ENCODE measurements at places on chromosomes 4 and X.

GRCh38 chr4:40686081-40686913, 56.6 kb upstream of the RBM47 start:
- DNase-seq, result no peak

- no peak for DNase-seq
Measured at GRCh38 chr4:154998284-154998683, 210.2 kb upstream of the NPY2R start.

GRCh38 chrX:152405561-152405960, 45.6 kb downstream of the GABRA3 start:
- no peak for DNase-seq

DNA sequence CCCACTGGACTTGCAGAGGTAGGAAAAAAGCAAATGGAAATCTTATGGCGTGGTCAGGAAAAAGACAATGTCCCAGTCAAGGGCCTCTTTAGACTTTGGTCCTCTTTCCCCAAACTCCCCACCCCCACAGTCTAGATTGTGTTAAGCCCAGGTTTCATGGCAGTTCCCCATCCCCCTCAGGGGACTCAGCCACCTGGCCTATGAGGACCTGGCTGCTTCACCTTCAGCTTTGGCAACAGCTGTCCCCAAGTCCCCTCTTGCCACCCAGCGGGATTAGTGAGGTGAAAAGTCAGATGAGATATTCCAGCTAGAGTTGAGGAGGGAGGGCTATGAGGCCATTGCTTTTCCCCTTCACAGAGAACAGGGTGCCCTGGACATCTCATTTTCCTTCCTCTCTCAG, 457 bp downstream of the RIPPLY1 start:
- no peak for DNase-seq

- DNase-seq, result peak; percentile 8
Measured at GRCh38 chrX:55908661-55909212, 191.2 kb downstream of the RRAGB start.

GRCh38 chr4:71201057-71201456, 137.8 kb upstream of the SLC4A4 start:
- DNase-seq, result no peak

DNA sequence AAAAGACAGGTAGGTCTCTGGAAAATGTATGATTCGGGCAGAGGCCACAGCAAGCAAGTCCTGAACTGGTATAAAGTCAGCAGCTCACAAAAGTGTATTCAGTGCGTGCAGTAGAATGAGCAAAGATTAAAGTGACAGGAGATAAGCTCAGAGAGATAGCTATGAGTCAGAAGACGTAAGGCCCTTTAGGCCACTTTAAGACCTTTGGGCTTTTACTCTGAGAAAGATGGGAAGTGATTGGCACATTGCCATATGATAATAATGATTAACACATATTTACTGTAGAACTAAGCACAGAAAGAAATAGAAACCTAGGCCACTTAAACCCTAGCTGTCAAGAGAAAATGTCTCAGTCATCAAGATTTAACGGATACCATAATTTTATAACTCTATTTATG, 51.7 kb downstream of the TBCK start:
- DNase-seq, result no peak

DNA sequence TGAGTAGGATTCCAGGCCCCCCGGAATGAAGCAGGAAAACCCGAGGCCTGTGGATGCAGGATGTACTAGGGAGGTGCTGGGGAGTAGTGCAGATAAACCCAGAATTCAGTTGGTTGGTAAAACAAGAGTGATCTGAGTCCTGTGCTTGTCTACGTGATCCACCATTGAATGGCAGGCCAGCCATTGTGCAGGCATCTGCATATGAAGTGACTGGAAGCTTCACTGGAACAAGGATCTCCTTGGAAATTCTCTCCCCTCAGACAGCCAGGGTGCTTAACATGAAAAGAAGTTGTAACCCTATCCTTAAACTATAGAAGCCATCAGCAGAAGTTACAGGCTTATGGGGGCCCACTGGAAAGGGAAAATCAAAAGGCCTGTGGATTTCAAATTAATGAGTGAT, 656 bp upstream of the GSPT2 start:
- no peak for DNase-seq

- DNase-seq, result no peak
Measured at GRCh38 chrX:87236830-87237440, 280.7 kb upstream of the KLHL4 start.

GRCh38 chr4:41661442-41662076, 87.0 kb downstream of the PHOX2B start:
- DNase-seq, result peak; percentile 28

GRCh38 chrX:28693101-28693500, 105.9 kb downstream of the IL1RAPL1 start:
- no peak for DNase-seq

DNA sequence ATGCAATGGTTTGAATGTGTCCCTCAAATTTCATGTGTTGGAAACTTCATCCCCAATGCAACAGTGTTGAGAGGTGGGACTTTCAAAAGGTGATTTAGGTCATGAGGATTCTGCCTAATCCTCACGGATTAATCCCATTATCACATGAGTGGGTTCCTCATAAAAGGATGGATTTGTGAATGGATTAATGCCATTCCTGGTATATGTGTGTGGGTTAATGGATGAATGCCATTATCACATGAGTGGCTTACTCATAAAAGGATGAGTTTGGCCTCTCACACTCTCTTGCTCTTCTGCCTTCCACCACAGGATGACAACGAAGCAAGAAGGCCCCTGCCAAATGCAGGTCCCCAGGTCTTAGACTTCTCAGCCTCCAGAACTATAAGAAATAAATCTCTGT, 30.5 kb upstream of the NEUROG2 start:
- no peak for DNase-seq

DNA sequence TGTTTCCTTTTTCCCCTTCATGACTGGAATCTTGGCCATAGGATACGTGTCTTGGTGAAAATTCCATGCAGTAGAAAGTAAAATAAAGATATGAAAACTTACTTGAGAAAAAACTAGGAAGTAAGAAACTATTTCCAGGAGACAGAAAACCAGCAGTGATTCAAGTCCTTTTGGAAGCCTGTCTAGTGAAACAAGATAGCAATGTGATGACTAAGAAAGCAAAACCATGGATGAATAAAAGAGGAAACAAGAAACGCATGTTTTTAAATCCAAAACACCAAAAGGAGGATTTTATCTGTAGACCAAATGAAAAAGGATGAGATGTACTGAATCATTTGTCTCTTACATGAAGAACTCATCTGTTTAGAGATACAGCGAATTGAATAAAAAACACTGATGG, 1430.0 kb downstream of the ARAP2 start:
- no peak for DNase-seq

- no peak for DNase-seq
Measured at GRCh38 chr4:77434299-77435092, 171.1 kb upstream of the CXCL13 start.

DNA sequence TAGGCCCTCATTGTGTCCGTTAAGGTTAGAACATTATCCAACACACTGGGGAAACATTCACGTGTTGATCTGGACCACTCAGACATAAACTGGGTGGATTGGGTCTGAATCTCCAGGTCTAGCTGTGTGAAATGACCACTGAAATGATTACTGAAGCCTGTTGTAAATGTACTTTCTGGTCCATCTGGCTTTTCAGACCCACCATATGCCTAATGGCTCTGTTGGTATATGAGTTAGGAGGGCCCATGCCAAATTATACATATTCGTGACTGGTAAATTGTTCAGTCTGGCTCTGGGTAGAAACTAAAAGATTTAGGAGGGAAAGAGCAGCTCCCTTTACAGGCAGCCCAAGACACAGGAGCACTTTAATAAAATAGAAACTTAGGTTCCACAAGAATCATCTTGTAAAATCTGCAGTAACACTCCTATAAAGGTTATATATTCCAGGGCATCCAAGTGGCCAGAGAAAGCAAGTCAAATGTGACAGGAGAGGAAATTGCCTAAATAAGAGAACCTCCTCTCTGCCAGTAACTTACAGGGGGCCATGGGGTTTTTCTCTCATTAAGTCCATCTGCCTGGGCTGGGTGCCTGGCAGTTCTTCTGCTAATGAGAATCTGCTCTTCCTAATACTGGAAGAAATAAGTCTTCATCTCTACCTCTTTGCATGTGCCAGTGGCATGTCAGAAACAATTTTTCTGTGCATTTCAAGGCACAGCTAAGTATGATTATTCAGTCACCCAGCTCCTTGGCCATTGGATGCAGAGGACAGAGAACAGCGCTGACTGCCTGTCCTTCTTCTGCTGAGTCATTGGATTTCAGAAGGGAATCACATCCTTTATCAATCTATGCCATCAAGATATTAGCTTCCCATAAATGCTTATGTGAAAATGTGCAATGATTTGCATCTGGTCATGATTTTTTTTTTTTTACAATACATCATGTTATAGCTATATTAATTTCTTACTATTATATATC, 112.6 kb downstream of the GLRA2 start:
- DNase-seq, result no peak

GRCh38 chr4:129371065-129371464, 275.1 kb downstream of the C4orf33 start:
- no peak for DNase-seq

GRCh38 chr4:15702941-15703403, at the start of gene BST1:
TSS of gene BST1 (plus strand) at chr4:15703065. CDS start at chr4:15703145, 80 bp downstream.
- peak; percentile 44 for DNase-seq

DNA sequence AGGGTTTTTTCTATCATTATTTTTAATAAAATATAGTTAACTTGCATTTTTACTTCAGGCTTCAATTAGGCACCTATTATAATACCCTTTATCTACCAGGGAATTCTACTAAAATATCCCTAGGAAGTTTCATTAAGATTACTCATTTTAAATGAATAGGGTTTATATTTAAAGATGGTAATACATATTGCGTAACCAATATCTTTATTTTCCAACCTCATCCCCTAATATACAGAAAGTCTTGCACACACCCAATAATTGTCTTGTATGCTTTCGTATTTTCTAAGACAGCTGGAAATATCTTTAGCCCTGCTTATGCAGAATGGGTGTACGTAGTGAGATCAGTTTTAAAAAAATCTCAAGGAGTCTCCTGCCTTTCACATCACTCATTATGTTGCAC, 1186.8 kb downstream of the TECRL start:
- DNase-seq, result no peak

GRCh38 chrX:84893897-84894296, 109.8 kb upstream of the APOOL start:
- DNase-seq, result no peak

DNA sequence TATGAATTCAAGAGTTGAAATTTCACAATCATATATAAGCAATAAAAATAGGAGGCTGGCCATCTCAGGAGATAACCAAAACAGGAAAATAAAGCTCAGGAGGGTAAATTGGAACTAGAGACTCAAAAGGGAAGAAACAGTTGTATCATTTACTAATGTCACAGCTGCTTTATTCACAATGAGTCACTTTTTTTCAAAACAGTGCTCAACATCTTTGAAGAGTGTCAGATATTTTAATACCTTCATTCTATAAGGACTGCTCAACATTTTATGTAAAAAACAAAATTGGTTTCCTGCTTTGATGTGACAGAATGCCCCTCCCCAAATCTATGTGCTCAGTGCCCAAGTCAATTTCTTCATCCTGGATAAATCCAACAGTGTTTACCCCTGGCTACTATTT, 97.7 kb downstream of the DDX60 start:
- DNase-seq, result no peak

- DNase-seq, result no peak
Measured at GRCh38 chr4:143538979-143539669, 25.6 kb downstream of the SMARCA5 start.

GRCh38 chr4:11495291-11495690, 66.6 kb upstream of the HS3ST1 start:
- DNase-seq, result no peak

DNA sequence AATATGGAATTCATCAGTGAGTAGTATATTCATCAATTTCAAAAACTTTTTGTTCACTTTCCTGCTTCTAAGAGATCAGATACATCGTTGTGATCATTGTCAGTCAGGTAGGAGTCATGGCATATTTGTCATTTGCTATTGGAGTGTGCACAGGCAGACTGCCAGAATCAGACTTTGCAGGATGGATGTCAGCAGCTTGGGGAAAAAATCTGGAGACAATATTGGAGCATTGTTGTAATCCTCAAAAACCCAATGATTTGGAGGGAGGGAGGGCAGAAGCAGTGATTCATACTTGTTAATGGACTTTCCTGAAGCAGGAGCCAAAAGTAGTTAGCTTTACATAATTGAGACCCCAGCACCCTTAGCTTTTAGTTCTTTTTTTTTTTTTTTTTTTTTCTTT, 59.6 kb upstream of the DRP2 start:
- no peak for DNase-seq

- DNase-seq, result no peak
Measured at GRCh38 chr4:120616-121015, 3.7 kb upstream of the ZNF718 start.

DNA sequence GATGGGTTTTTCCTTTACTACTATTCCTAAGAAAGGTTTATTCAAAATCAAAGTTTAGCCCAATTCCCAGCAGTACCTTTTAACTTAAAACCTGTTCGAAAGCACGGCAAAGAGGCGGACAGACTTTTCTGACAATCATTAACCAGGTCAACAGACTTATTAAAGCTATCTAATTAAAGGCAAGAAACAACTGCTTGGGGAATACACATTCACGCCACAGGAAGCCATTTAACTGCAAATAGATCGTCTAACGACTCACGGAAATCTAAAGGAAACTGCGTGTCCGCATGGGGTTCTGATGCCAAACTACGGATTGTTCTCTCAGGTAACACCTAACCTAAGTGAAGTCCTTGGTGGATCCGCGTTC, 663 bp upstream of the USP53 start:
- DNase-seq, result no peak

DNA sequence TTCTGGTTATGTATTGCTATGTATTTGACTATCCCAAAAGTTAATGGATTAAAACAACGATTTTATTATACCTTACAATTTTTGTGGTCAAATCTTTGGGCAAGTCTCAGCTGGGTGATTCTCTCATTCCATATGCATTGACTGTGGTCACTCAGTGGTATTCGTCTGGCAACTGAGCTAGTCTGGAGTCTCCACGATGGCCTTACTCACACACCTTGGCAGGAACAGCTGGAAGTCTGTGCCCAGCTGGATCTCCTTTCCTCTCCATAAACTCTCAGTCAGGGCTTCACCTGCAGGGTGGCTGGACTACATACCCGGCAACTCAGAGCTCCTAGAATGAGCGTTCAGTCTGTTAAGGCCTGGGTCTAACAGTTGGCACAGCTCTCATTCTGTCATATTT, 141.1 kb upstream of the WDFY3 start:
- DNase-seq, result no peak
